Natural killer cell (primary cell): ENCODE measurements at places on chromosomes 12 and 14. TPM values are rescaled to one million over a fixed set of nuclear protein-coding genes. Genes with fewer than 3 reads are reported as not detected.

DNA sequence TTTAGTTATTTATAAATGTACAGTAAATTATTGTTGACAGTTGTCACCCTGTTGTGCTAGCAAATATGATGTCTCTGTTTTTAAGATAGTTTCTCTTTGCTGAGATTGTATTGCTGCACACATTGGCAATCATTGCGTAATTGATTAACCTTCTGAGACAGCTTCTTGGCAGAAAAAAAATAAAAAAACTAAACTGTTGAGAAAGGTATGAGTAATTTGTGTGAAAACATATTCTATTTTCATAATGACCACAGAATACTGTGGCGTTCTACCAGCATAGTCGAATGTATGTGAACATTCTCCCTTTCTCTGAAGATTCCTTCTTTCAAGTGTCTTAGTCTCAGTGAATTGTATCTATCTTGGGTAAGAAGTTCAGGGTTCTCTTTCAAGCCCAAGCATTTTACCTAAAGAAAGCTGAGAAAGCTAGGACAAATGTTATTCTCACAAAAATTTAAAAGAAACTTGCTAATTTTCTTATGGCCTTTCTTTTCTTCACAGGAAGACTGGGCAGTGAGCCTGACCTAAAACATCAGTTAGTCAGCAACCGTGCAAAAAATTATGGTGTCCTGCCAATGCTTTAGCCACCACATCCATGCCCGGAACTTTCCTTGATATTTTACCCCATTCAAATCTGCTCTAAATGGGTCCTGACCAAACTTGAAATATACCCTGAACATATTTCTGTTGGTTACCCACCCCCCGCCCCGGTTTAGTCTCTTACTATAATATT, 69.0 kb upstream of the REP15 start:
- H3K4me3 ChIP-seq = no peak overlapping the region
- no peaks in the 10 kb centered on the region for H3K27me3 ChIP-seq
- no peak overlapping the region for H3K27ac ChIP-seq
- DNase-seq = no peak
- H3K4me1 ChIP-seq = no peaks in the 10 kb centered on the region
- no peaks in the 10 kb centered on the region for H3K36me3 ChIP-seq

DNA sequence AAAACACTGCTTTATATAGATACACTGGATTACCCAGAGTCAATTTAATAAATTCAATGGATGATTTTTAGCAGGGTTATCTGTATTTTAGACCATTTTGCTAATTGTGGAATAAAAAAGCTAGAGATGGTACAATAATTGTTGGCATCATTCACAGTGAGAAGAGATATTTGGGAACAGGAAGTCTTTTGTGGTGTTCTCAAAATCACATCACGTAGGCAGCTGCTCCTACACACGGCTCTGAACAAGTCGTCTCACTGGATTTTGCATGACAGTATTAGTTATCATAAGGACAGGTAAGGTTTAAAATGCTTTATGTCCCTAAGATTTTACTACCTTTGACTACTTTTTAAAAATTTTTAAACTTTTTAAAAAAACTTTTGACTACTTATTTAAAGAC, 52.0 kb downstream of the PAPLN start:
- no peaks in the 10 kb centered on the region for H3K4me1 ChIP-seq
- H3K27me3 ChIP-seq = no peaks in the 10 kb centered on the region
- H3K4me3 ChIP-seq = no peak overlapping the region
- DNase-seq = no peak
- H3K27ac ChIP-seq = no peak overlapping the region

DNA sequence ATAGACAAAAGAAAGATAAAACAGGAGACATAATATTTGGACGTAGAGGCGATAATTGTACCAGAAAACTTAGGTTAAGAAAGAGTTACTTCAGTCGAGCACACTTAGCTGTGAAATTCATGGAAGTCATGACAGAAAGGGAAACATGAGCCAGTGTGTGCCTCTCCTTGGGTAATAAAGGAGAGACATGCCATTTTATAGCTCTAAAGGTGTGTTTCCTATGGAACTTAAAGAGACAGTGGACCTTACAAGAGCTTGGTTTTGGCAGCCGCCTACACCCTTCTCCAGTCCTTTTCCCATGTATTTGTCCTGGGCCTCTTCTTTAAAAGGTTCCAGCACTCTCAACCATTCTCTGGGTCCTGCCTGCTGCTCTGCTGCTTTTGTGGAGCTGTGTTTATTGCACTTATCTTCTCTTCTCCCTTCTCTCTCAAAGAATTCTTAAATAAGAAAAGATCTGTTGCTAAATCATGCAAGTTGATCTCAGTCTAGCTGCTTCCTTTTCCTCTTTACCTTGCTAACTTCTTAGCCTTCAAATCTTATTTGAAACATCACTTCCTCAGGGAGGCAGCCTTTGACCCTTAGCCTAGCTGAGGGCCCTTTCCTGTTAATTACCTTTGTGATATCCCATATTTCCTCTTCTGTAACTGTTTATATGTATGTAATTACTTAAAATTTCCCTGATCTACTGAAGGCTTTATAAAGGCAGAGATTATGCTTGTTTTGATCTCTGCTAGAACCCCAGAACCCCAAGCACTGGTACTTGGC, 81.8 kb upstream of the EVL start:
- H3K27me3 ChIP-seq = no peaks in the 10 kb centered on the region
- no peak overlapping the region for H3K4me3 ChIP-seq
- no peak overlapping the region for H3K27ac ChIP-seq
- no peak for DNase-seq

DNA sequence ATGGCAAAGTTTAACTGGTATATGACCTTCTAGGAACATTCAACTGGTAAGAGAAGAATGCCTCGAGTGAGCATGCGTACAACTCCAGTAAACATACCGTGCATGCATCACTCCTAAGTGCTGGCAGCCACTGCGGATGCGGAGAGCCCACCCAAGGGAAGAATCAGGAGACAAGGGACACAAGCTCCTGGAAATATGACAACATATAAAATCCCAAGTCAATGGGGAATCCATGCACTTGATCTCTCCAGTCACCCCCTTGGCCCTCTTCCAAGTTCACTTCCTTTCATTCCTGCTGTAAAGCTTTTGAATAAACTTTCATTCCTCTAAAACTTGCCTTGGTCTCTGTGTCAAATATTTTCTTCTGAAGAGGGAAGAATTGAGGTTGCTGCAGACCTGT, 168.7 kb upstream of the TMCC3 start:
- no peak overlapping the region for H3K27ac ChIP-seq
- H3K4me1 ChIP-seq = no peaks in the 10 kb centered on the region
- H3K4me3 ChIP-seq = no peak overlapping the region
- no peak for DNase-seq
- H3K27me3 ChIP-seq = no peaks in the 10 kb centered on the region
- H3K36me3 ChIP-seq = no peaks in the 10 kb centered on the region

- peak overlapping the region; percentile 37 for H3K27ac ChIP-seq
- peaks cover 42% of the 10 kb centered on the region for H3K4me1 ChIP-seq
- no peak overlapping the region for H3K4me3 ChIP-seq
- DNase-seq = no peak
These were observed 3.1 kb downstream of the TMBIM6 start for GRCh38 chr12:49744363-49744885.

GRCh38 chr12:108478611-108479206, 36.4 kb upstream of the FICD start:
- no peak for DNase-seq
- H3K4me3 ChIP-seq = no peak overlapping the region
- no peaks in the 10 kb centered on the region for H3K36me3 ChIP-seq
- H3K27me3 ChIP-seq = peaks cover 2% of the 10 kb centered on the region
- H3K4me1 ChIP-seq = no peaks in the 10 kb centered on the region

DNA sequence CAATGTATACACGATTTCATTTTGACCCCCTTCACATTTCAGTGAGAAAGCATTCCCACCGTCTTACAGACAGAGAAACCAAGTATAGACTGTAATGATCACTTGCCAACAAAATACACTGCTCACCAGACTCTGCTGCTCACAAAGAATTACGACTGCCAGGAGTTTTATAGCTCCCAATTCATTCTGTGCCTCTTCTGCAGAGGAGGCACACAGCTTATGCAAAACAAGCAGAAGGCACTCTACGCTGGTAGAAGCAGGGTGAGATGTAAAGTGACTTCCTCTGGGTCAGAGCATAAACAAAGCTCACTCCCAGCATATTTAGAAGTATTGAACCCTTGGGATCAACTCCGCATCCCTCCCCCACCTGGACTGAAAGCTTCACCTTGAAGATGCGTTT, 14.6 kb downstream of the SPTB start:
- no peak for DNase-seq
- no peaks in the 10 kb centered on the region for H3K4me1 ChIP-seq
- no peak overlapping the region for H3K27ac ChIP-seq
- H3K27me3 ChIP-seq = no peaks in the 10 kb centered on the region

GRCh38 chr14:91350813-91351511, 66.7 kb downstream of the CCDC88C start:
- H3K36me3 ChIP-seq = peaks cover 23% of the 10 kb centered on the region
- peaks cover 92% of the 10 kb centered on the region for H3K4me1 ChIP-seq
- H3K4me3 ChIP-seq = peak overlapping the region; percentile 6
- no peaks in the 10 kb centered on the region for H3K27me3 ChIP-seq
- H3K27ac ChIP-seq = peak overlapping the region; percentile 86

- H3K4me3 ChIP-seq = no peak overlapping the region
- no peak for DNase-seq
- H3K4me1 ChIP-seq = no peaks in the 10 kb centered on the region
- no peaks in the 10 kb centered on the region for H3K36me3 ChIP-seq
These were observed 516.9 kb downstream of the SLC16A7 start for GRCh38 chr12:60112763-60113162.

GRCh38 chr12:3526776-3527175, 35.8 kb downstream of the PRMT8 start:
- H3K27ac ChIP-seq = no peak overlapping the region
- no peak overlapping the region for H3K4me3 ChIP-seq
- no peaks in the 10 kb centered on the region for H3K4me1 ChIP-seq
- H3K27me3 ChIP-seq = no peaks in the 10 kb centered on the region
- DNase-seq = no peak

GRCh38 chr12:102436867-102437266, 43.5 kb downstream of the IGF1 start:
- H3K27me3 ChIP-seq = no peaks in the 10 kb centered on the region
- no peak overlapping the region for H3K4me3 ChIP-seq
- DNase-seq = no peak

DNA sequence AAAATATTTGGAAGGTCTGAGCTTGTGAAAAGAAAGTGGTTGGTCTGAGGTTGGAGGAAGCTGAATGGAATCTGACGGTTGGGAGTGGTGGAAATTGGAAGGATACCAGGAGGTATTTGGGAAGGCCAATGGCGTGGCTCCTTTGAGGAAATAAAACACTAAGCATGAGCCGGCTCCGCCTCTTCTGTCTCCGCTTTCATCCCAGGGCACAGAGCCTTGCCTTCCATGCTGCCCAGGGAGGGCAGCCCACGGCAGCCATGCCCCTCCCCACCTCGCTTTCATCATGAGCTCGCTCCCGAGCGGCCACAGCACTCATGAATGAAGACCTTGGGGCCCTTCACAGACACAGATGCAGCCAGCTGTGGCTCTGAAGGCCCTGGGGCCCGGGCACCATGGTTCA, 36.2 kb downstream of the HSP90AA1 start:
- H3K27me3 ChIP-seq = no peaks in the 10 kb centered on the region
- H3K4me1 ChIP-seq = no peaks in the 10 kb centered on the region
- H3K27ac ChIP-seq = no peak overlapping the region
- H3K4me3 ChIP-seq = no peak overlapping the region

GRCh38 chr14:102988054-102988453, 65.6 kb downstream of the AMN start:
- no peak overlapping the region for H3K4me3 ChIP-seq
- no peaks in the 10 kb centered on the region for H3K36me3 ChIP-seq
- no peaks in the 10 kb centered on the region for H3K27me3 ChIP-seq

GRCh38 chr14:71489742-71490141, 442.5 kb upstream of the RGS6 start:
- no peaks in the 10 kb centered on the region for H3K27me3 ChIP-seq
- no peak overlapping the region for H3K4me3 ChIP-seq
- no peaks in the 10 kb centered on the region for H3K4me1 ChIP-seq
- DNase-seq = no peak
- H3K27ac ChIP-seq = no peak overlapping the region

- peak; percentile 89 for DNase-seq
- no peaks in the 10 kb centered on the region for H3K27me3 ChIP-seq
- no peaks in the 10 kb centered on the region for H3K36me3 ChIP-seq
- H3K27ac ChIP-seq = no peak overlapping the region
- no peak overlapping the region for H3K4me3 ChIP-seq
These were observed 29.3 kb upstream of the KLRF1 start for GRCh38 chr12:9797722-9798619.

DNA sequence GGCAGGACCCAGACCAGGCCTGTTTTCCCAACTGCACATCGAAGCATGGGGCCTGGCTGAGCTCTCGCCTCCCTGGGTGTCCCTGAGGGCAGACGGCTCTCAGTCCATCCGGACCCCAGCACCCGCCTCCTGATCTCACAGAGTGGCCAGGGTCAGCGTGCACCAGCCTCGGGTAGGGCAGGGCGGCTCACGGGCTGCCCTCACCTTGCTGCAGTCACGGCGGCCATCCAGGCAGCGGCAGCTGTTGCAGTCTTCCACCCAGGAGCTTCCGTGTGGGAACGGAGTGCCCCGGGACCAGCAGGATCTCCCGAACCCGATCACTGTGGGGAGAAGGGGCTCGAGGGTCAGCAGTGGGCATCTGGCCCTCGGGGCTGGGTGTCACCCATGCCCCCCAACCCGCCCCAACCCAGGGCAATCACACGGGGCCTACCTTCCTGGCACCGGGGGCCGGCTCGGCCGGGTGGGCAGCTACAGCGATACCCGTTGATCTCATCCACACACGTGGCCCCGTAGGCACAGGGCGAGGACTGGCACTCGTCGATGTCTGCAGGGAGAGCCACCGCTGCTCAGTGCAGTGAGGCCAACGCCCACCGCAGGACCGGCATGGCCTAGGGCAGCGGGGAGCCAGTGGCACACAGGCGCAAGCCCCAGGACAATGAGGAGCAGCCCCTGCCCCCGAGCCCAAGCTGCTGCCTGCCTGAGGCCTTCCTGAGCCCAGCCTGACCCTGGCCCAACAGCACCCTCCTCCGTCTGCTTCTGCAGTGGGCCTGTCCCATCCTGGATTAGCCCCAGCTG, 22.2 kb downstream of the JAG2 start:
- no peaks in the 10 kb centered on the region for H3K27me3 ChIP-seq
- H3K27ac ChIP-seq = no peak overlapping the region
- DNase-seq = no peak
- no peak overlapping the region for H3K4me3 ChIP-seq

DNA sequence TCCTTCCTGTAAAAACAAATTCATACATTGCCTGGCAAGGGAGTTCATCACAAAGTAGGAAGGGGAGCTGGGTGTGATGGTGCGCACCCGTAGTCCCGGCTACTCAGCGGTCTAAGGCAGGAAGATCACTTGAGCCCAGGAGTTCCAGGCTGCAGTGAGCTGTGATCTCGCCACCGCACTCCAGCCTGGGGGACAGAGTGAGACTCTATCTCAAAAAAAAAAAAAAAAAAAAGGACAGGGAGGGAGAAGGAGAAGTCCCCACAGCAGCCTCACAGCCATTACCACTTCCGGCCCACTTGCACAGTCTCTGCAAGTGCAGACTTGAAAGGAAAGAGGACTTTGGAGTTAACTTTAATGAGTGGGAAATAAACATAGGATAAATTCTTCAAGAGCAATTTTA, 121.0 kb downstream of the FBXL14 start:
- no peaks in the 10 kb centered on the region for H3K27me3 ChIP-seq
- H3K4me1 ChIP-seq = peaks cover 18% of the 10 kb centered on the region
- H3K36me3 ChIP-seq = no peaks in the 10 kb centered on the region
- H3K27ac ChIP-seq = no peak overlapping the region
- DNase-seq = peak; percentile 64

Gene HOXC4
- 1.8 TPM for total RNA-seq

Gene DHRS7
- 139 TPM for total RNA-seq

Gene SLC5A8
- not detected for total RNA-seq

Gene FZD10
- total RNA-seq = not detected

Gene EMP1
- 4.3 TPM for total RNA-seq

Gene ABCC9
- total RNA-seq = 0.05 TPM

Gene CHURC1
- 56.1 TPM for total RNA-seq

Gene SENP1
- total RNA-seq = 36.8 TPM

Gene TMEM179
- not detected for total RNA-seq
